ENCODE measurements at places on chromosomes 5 and 9. TPM values are rescaled to one million over a fixed set of nuclear protein-coding genes. Genes with fewer than 3 reads are reported as not detected.

WNT8A gene
- 0.12 TPM for total RNA-seq

PCDHB8 gene
- 3.8 TPM for total RNA-seq

IFNB1 gene
- total RNA-seq, result 0.52 TPM

DDX4 gene
- not detected for total RNA-seq

SLCO6A1 gene
- total RNA-seq, result not detected

PFN3 gene
- total RNA-seq, result not detected

NDUFS6 gene
- total RNA-seq, result 60.0 TPM

DNA sequence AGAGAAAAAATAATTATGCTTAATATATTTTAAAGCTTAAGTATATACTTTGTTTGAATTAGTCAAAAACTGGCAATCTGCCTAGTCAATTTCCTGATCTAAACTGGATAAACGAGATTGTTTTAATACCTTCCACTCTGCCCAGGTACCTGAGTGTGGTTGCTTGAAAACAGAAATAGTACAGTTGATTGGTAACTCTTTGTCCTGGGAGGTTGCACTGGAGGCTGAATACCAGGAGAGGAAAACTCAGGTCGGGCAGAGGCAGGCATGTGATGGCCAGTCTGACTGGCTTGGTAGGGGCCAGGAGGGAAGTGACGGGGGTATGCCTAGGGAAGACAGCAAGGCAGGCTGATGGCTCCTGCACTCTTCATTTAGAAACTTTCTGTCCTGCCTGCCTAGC, 80.2 kb downstream of the PIK3R1 start:
- no peak for DNase-seq

DNA sequence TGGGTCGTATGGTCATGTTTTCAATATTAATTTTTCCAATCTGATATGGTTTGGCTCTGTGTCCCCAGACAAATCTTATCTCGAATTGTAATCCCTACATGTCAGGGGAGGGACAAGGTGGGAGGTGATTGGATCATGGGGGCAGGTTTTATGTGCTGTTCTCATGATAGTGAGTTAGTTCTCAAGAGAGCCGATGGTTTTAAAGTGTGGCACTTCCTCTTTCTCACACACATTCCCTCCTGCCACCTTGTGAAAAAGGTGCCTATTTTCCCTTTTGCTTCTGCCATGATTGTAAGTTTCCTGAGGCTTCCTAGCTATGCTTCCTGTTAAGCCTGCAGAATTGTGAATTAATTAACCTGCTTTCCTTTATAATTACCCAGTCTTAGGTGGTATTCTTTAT, 309.1 kb upstream of the GRIN3A start:
- DNase-seq, result no peak

DNA sequence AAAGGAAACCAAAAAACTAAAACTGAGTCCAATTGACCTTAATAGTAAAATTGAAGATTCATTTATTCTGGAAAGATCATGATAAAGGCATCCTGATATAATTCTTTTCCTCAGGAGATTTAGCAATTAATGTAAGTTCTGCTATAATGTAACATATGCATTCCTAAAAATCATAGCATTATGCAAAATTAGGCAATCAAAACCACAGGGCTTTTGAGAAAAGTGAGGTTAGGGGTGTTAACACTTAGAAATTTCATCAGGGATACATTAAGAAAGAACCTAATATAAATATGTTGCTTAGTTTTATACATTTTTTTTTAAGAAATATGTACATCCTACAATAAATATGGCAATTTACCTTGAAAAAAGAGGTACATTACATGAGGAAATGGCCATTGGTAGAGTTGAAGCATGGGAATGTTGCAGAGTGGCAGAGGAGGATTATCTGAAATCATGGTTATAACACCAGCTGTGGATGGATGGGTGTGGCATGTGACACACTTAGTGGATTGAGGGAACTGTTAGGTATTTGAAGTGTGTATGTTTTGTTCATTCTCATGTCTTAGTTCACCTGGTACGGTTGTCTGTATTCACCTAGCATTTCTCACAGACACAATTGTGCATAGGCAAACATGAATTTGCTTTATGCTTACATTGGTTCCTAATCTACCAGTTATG, 51.1 kb downstream of the CCNH start:
- no peak for DNase-seq

- no peak for DNase-seq
These were observed 241.9 kb upstream of the TLE4 start for GRCh38 chr9:79329861-79330260.

- peak; percentile 74 for DNase-seq
These were observed 16.0 kb downstream of the SLC22A5 start for GRCh38 chr5:132385326-132386105.

DNA sequence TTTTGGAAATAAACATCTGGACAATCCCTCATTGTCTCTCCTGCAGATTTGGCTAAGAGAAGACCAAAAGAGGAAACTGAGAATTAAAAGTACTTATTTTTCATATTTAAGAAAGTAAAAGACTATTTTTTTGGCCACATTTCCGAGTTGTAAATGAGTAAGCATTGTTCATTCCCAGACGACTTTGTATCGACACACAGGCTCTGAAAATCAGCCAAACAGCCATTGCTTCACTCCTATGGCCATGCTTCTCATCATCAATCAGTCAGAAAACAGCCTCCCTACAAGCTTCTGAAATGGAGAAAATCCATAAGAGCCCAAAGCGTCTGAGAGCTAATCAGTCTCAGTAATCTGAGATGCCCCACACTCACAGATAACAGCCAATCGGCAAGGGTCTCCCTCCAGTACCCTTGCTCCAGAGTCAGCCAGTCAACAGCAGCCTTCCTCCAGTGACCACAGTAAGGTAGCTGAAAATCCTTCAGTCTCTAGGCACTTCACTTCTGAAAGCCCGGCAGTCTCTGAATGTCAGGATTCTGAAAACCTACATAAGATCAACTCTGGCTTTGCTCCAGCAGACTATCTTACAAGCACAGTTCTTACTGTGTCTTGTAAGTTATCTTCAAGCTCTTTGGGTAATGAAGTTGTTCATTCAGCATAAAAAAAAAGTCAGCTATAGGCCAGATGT, 30.9 kb downstream of the CDO1 start:
- DNase-seq, result no peak

DNA sequence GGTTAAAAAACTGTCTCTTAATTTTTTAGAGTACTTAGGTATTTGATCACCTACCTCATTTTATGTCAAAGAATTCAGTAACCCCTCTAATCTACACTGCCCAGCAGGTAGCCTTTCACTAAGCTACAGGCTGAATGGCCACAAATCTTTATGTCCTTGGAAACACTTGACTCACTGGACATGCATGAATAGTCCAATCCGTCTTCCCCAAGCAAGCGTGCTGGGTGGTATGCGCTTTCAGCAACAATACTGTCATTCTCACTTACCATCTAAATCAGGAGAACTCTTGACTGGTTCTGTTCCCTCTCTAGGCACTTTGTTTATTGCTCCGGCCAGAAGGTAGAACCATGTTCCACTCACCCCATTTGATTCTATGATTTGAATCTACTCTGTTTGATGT, 73.1 kb downstream of the TRPM3 start:
- DNase-seq, result no peak

GRCh38 chr9:96022445-96023051, 147.1 kb downstream of the ERCC6L2 start:
- no peak for DNase-seq

DNA sequence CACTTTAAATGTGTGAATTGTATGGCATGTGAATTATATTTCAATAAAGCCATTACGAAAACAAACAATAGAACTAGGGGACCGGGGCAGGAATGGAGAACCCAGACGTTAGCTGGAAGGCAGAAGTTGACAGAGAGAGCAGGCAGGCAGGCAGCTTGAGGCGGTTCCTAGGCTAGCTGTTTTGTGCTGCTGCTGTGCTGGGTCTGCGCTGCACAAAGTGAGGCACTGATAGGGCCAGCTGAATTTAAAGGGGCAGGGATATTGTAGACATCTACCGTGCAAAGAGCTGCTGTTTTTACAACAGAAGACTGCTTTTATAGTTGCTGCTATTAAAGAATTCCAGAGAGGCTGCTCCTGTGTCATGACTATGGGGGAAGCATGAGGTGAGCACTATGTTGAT, 21.6 kb upstream of the MIER3 start:
- no peak for DNase-seq

DNA sequence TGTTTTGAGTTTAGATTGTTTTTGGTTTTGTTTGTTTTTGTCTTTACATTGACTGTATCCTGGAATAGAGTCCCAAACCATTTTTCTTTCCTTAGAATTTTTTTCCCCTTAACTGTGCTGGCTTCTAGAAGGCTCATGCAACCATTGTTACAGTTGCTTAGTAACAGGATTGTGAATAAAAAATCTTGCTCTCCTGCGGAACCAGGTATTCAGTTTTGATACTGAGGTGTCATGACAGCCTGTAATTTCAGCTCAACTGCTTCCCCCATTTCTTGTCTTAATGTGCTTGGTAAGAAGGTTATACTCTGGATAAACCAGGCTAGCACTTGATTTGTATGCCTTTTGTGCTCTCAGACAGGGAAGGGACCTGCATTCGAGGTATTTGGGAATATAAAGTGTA, 42.1 kb downstream of the FOCAD start:
- no peak for DNase-seq

DNA sequence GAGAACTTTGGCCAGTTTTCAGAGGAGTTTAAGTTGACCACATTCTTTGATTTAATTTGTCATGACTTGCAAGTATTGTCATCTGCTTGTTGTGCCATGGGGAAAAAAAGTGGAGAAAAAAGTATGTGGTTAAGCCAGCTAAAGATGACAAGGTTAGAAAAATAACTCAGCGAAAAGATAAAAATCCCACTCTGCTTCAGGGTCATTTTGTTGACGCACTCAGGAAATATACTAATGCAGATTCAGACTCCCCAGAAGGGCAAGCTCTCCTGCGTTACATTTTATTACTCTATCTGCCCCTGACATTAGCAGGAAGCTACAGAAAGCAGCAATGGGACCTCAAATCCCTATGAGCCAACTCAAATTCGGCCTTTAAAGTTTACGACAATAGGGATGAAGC, 27.6 kb upstream of the TESK1 start:
- peak; percentile 71 for DNase-seq

DNA sequence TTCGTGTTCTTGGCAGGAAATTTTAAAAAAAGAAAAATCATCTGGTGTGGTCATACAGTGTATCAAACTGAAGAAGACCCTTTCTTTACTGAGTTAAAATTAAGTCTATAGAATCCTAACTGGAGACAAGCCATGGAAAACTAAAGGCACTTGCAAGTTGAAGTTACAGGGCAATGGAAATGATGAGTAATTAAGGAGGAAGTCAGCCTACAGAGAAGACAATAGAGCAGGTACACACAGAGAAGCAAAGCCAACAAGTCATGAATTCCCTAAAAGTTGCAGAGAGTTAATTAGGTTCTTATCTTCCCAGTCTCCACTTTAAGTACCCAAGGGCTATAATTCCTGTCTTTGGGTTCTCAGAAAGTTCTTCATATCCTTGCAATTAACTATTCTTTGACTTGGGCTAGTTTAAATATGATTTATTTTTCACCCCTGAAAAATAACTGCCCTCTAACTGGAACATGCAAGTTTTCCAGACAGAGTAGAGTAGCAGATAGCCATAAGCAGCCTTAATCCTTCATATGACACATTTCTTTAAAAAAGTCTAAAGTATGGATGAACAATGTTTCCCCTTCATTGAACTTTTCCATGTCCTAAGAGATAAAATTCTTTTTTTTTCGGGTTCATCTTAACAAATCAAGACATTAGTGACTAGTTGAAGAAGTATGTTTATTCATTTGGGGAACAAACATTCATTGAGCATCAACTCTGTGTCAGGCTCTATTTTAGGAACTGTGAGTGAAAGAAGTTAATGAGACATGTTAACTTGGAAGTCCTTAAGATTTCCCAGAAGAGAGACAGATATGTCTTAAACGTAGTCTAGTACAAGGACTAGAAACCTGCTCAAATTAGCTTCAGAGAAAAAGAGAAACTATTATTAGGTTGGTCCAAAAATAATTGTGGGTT, 5.2 kb upstream of the ITGA2 start:
- DNase-seq, result peak; percentile 64

- peak; percentile 59 for DNase-seq
These were observed 2.3 kb upstream of the FBXW11 start for GRCh38 chr5:172008689-172009141.

GRCh38 chr5:171913987-171914273, 92.5 kb downstream of the FBXW11 start:
- DNase-seq, result peak; percentile 14

DNA sequence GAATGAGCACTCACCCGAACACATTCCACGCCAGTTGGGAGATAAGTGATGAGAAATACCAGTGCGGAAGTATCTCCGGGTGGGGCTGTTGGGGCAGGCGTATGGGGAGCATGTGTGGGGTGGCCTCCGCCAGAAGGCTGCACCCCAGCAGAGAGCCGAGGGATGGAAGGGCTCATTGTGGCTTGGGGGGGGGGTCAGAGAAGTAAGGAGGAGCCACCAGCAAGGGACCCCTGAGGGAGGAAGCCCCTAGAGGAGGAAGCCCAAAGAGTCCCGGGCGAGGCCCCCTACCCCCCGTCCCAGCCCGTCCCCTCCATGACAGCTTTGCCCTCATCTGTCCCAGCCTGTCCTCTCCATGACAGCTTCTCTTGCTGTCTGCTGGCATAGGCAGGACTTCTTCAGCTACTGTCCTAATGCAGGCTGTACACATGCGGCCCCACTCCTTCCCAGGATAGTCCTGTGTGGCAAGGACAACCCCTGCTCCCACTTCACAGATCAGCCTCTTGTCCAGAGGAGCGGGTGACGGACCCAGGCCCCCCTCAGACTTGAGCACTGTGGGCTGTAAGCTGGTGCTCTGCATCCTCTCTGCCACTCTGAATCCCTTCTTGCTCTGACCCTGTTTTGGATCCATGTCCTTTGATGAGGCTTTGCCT, 239.6 kb downstream of the CACNA1B start:
- DNase-seq, result no peak

GRCh38 chr5:134437847-134438581, 26.3 kb upstream of the CDKN2AIPNL start:
- peak; percentile 69 for DNase-seq

- DNase-seq, result no peak
These were observed 81.1 kb upstream of the KLF9 start for GRCh38 chr9:70495514-70495913.

DNA sequence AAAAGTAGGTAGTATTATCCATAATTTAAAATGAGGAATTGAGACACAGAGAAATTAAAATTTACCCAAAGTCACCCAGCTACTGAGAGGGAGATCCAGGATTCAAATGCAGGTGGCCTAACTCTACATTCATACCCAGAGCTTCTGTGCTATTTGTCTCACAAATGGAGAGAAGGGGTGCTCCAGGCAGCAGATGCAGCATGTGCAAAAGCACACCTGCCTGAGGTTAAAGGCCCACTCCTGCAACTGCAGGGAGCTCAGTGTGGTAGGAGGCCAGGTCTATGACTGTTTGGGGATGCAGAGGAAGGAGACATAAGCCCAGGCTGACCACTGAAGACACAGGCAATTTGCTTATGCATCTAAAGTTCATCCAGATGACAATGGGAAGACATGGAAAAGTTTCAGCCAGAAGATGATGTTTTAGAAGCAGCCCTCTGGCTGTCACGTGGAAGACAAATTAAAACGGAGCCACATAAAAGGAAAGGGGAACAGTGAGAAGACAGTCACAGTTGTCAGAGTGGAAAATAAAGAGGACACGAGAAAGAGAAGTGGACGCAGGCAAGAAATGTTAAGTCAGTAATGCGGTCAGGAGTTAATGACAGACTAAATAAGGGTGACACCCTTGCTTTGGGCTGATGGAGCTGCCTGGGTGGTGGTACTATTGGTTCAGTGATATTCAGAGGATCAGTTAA, 214.7 kb downstream of the EBF1 start:
- DNase-seq, result no peak
